Hippocampal formation (tissue), 2 donors: ENCODE measurements at places on chromosomes 5 and 9.

GRCh38 chr9:89254773-89255125 is 56.2 kb upstream of the CKS2 start:
- no peak for DNase-seq

DNA sequence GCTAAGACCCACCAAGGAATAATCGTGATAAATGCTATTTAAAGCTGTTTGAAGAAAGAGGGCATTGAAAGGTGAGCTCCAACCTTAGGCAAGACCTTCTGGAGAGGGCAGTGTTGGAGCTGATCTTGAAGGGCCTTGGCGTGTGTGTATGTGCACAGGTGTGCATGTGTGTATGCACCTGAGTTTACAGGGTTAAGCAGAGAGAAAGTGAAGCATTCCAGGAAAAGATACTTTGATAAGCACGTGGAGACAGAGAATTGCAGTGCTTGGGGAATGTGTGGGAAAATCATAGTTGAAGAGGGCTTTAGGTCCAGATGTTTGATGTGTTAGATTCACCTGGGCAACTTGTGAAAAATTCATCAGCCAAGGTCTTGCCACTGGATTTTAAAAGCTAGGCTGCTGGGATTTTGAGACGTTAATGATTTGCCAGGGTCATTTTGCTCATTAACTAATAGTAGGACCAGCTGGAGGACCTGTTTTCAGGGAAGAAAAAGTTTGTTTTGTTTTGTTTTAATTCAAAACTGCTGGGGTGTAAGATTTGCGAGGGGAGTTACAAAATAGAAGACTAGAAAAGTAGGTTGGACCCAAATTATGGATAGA is 78.3 kb upstream of the ANKRD55 start:
- DNase-seq: no peak

- no peak for DNase-seq
Measured at GRCh38 chr5:139745132-139745799, 50.3 kb upstream of the PSD2 start.

DNA sequence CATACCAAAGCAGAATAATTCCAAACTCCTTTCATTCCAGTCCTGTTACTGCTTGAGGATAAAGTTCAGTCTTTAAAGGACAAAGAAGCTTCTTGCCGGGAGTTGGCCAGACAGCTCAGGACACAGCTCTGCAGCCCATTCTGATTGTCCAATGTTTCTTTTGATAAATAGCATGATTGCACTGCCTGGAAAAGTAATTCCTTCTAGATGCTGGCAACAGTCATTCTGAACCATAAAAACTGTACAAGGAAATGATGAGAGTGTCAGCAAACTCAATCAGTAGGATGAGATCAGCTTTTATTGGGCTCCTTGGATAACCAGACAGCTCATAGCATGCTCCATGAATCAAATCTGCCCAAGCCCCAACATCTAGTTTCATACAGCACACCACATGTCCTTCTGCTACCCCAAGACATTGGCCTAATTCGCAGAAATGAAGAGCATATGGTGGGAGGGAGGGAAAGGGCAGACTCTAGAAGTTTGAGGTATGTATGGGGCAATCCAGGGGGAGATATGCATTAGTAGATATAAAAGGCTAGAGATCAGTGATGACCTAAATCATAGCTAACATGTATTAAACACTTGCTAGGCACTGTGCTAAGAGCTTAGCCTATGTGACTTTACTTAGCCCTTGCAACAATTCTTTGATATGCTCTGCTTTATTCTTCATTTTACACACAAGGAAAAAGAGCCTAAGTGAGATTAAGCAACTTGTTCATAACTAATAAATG is 219.9 kb upstream of the NREP start:
- no peak for DNase-seq

DNA sequence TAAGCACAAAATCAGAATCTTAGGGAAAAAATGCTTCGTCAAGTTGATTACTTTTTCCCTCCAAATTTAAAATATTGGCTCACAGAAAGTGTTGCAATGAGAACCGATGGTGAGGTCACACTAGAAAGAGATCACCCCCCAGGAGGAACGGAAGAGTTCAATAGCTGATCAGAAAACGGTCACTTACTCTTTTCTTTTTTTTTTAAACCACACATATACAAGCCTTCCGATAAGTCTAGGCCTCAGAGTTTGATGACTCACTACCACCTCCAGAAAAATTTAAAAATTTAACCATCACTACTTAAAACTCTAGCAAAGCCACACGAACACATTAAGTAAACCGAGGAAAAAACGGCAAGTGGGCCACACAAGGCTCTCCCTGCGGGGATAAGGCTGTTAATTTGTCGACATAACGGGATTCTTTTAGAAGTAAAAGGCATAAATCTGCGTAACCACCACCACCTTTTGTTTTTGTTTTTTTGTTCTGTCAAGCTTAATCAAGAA is 1.2 kb downstream of the SURF4 start:
- no peak for DNase-seq

GRCh38 chr9:92728831-92729734 is 35.5 kb downstream of the BICD2 start:
- DNase-seq: peak; percentile 11

DNA sequence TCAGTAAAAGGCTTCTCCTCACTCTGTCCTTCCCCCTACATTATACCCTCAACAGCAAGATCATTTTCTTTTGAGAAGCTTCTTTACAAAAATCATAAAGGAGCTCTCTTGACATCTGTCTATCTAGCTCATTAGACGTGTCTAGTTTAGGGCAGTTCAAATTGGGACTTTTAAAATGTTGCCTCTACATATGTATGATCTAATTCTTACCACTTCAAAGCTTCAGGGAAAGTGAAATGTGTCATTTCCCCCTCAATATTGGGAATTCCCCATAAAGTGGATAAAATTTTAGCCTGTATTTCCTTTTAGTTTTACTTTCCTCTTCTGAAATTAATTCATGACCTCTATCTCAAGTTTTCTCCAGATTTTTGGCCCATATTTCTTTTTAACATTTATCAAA is 323.7 kb downstream of the ARRDC3 start:
- no peak for DNase-seq

GRCh38 chr5:139968547-139969261 is 74.4 kb downstream of the NRG2 start:
- peak; percentile 81 for DNase-seq

- no peak for DNase-seq
Measured at GRCh38 chr5:134085411-134085810, 29.1 kb upstream of the TCF7 start.

DNA sequence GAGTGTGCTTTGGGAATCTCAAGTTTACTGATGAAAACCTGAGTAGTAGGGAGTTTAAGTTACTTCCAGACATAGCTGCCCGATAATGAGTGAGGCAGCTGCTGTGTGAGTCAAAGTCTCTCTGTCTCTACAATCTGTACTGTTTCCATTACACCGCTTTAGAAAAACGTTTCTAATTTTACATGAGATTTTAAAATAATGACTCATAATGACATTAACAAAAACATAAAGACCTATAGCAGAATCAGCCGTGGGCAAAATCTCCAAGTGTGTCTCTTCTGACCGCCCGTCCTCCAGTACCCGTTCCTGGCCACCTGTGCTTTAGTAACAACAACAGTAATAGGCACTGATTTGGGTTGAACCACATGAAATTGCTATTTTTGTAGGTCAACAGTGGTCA is 69.6 kb upstream of the PRRC1 start:
- no peak for DNase-seq

- DNase-seq: peak; percentile 8
Measured at GRCh38 chr5:122195802-122196394, 66.6 kb downstream of the ZNF474 start.

GRCh38 chr9:113393281-113393680 is 7.8 kb downstream of the ALAD start:
- peak; percentile 7 for DNase-seq

GRCh38 chr9:87137718-87138117 is 190.4 kb upstream of the GAS1 start:
- no peak for DNase-seq

DNA sequence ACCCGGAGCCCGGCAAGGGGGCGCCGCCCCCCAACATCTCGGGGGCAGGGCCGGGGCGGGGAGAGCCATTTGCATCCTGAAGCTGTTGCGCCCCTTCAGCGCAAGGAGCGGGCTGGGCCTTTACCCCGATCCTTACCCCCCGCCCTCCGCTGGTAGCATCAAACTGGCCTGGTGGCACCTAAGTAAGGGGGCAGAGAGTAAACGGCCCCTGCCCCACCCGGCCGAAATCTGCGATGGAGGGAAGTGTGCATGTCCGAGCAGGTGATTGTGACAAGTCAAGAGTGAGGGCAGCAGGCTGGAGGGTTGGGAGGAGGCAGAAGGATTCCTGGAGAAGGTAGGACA is 101.2 kb downstream of the ESM1 start:
- no peak for DNase-seq

GRCh38 chr5:172921906-172922305 is 37.3 kb upstream of the RPL26L1 start:
- DNase-seq: no peak

- no peak for DNase-seq
Measured at GRCh38 chr5:124932791-124933600, 186.6 kb upstream of the ZNF608 start.

DNA sequence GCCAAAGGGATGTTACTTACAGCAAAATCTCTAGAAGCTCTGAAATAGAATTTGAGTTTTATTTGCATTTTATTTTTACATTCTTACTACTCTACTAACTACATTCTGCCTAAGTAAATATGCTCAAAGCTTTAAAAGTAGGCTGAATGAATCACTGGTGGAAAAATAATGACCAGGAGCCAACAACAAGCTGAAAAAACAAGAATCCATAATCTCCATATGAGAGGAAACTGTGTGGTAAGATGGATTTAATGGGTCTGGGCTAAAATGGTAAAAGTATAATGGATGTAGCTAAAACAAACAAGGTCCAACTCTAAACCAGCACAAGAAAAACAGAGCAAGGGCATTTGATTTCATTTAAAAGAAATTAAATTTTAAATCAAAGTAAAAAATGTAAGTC is 525.8 kb upstream of the FTMT start:
- DNase-seq: no peak

GRCh38 chr9:125513668-125514413 is 193.2 kb downstream of the MAPKAP1 start:
- DNase-seq: no peak

DNA sequence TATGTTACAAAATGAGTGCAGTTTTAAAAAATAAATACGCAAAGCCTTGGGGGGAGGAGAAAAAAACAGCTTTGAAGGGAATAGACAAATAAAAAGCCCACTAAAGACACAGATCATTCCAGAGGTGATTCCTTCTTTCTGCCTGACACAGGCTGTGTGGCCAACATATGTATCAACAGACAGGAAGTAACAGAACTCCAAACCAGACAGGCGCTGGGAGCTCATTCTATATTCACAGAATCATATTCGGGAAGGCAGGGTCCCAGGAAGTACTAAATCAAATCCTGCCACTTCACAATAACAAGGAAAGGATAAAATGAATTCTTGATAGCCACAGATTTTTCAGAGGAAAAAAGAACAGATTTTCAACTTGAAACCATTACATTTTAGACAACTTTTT is 62.1 kb downstream of the SEMA5A start:
- no peak for DNase-seq

DNA sequence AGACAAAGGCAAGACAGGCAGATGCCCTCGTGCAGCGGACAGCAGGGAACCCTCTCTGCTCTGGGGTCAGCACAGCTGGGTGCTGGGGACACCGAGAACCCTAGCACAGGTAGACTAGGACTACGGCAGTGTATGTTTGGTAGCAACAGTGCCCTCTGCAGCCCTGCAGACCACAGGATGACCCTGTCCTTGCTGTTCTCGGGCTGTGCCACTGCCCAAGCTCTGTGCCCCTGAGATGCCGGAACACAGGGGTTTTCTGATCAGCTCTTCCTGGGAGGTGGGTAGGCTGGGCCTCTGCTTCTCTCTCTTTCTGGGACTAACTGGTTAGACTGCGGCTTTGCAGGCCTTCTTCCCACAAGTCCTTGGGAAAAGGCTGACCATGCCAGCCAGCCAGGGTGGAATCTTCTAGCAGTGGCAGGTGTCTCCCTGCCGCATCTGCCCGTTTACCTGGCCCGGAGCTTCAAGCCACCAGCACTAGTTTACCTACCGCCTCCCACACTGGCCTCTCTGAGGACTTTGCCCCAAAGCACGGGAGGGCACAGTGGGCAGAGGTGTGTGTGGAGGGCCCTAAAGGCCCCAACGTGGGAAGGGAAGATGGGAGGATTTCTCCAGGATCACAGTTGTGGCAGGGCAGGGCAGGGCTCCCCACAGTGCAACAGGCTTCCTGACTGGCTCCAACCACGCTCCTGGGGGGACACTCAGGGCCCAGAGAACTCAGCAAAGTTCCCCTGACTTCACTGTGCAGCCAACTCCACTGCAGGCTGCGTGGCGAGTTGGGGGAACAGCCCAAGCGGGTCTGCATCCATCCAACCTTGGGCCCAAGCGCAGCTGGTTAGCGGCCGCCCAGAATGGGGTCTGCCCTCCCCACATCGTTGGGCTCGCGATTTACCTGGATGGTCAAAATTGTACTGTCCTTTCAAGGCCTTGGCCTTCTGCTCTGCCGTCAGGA is 1.2 kb downstream of the UCK1 start:
- DNase-seq: no peak

GRCh38 chr9:13554626-13555025 is 275.1 kb upstream of the MPDZ start:
- DNase-seq: no peak

- DNase-seq: no peak
Measured at GRCh38 chr9:95197692-95198271, 119.7 kb downstream of the FANCC start.

- no peak for DNase-seq
Measured at GRCh38 chr5:139958432-139959148, 84.5 kb downstream of the NRG2 start.

DNA sequence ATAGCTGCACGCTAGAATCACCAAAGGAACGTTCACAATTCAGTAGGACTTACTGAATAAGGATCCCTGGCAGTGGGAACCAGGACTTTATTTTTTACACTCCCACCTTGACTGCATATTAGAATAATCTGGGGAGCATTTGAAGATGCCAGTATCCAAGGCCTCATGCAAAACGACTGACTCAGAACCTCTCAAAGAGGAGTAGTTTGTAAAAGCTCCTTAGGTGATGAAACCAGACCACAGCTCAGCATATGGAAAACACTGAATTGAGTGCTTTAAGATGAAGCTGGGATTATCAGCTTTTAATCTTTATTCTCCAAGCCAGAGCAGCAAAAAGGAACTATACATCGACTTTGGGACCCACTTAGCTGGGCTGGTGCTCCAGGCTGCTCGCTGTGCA is 288.3 kb downstream of the MLLT3 start:
- no peak for DNase-seq

GRCh38 chr5:4361753-4362152 is 766.1 kb downstream of the IRX1 start:
- no peak for DNase-seq

DNA sequence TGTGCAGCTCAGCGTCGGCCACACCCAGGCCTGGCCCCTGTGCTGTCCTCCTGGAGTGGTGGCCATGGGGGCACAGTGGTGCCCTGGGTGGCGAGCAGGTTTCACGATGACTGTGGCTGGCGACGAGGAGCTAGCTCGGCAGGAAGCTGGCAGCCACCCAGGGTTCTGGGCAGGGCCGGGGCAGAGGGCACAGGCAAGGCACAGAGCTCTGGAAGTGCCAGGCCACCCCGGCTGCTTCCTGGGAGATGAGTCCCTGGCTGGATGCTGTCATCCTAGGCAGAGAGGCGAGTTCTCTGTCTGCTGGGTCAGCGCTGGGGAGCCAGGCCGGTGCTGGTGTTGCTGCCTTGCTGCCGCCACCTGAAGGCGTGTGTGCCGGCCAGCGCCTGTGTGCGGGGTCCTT is 51.7 kb downstream of the RXRA start:
- no peak for DNase-seq

GRCh38 chr9:89039104-89039465 is 47.8 kb downstream of the S1PR3 start:
- DNase-seq: no peak
